Non-pigmented ciliary epithelial cell (primary cell): ENCODE measurements at places on chromosomes 12 and 14.

- DNase-seq: no peak
Measured at GRCh38 chr14:95104911-95105310, 52.4 kb downstream of the DICER1 start.

GRCh38 chr12:118714051-118714460, 267.3 kb upstream of the SRRM4 start:
- DNase-seq: no peak

GRCh38 chr14:96888158-96888557, 91.0 kb downstream of the VRK1 start:
- DNase-seq: no peak

GRCh38 chr12:19434538-19434937, 4.8 kb upstream of the AEBP2 start:
- no peak for DNase-seq

DNA sequence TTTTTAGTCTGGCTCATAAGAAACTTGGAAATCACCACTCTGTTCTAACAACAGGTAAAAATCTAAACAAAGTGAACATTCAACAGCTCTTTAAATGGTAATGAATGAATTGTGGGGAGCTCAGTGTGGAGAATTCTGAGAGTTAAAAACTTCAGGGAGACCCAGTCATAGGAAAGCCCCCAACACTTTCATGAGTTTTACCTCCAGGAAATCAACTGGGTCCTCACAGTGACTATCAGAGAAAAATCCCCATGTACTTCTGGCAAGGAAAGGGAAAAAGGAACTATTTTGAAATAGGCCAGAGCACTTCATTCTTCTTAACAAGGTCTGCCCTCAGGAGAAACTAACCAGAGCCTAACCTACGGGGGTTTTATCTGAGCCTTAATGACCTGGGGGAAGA, 134.7 kb downstream of the CMAS start:
- no peak for DNase-seq

DNA sequence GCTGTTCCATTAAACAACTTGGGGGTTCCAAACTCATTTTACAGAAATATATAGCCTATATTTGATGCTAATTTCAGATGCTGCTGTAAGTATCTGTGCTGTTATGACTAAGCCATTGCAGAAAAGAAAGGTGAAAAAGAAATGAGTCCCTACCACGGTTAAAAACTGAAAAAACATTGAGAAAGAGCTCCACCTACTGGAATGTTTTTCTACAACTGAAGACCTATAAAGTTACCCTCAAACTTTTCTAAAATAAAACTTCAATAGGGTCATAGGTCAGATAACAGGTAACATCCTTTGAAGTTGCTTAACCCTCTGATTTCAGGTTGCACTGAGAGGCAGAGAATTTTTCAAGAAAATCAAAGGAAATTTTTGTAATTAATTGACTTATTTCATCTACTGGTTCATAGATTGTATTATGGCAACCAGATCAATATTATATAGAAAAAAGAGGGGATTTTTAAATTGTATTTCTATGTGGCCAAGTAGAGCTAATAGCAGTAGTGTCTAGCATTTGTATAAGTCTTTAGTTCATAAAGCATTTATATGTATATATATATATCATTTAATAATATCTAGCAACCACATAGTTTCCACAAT, 279.9 kb downstream of the RPS29 start:
- DNase-seq: no peak
